ENCODE measurements at places on chromosomes 12 and 14.

- DNase-seq = no peak
Observed at GRCh38 chr12:51793201-51793600, 55.3 kb downstream of the FIGNL2 start.

DNA sequence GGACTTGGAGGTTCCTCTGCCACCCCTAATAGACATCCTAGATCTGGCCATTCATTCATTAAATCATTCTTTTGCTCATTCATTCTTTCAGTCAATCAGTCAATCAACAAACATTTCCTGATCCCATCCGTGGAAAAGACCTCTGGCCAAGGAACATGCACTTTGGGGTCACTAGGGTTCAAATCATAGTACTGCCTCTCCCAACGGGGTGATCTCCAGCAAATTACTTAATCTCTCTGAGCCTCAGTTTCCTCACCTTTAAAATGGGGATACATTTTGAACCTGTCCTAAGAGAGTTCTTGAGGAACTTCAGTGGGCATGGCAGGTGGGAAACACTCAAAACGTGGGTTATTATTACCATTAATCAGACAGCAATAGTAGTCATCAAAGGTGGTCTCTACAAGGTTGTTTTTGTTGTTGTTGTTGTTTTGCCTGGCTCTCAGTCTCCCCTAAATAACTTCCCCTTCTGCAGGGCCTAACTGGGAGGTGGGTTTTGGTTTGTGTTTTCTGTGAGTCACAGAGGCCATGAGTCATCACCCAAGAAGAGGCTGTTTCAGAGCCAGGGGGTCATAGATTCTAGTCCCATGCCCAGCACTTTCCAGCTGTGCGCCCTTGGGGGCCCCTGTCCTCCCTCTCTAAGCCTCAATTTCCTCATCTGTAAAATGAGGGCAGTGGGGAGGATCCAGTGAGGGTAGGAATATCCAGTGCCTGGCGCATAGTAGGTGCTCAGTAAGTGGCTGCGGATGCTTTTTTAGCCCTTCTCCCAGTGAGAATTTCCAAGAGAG lies 16.9 kb upstream of the FAM222A start:
- DNase-seq = no peak

GRCh38 chr14:100892496-100893227 lies 10.9 kb downstream of the RTL1 start:
- DNase-seq = no peak

DNA sequence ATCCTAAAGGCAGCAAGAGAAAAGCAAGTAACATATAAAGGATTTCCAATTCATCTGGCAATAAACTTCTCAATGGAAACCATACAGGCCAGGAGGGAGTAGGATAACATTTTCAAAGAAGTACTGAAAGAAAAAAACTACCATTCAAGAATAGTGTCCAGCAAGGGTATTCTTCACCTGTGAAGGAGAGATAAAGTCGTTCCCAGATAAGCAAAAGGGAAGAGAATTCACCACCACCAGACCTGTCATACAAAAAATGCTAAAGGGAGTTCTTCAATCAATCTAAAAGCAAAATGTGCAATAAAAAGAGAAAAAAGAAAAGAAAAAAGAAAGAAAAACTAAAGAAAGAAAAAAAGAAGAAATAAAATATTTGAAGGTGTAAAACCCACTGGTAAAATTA lies 228.9 kb upstream of the AMIGO2 start:
- no peak for DNase-seq

GRCh38 chr12:95898081-95898480 lies 39.3 kb downstream of the SNRPF start:
- DNase-seq = no peak

- DNase-seq = peak; percentile 90
Observed at GRCh38 chr12:12803186-12803585, 10.0 kb upstream of the DDX47 start.

DNA sequence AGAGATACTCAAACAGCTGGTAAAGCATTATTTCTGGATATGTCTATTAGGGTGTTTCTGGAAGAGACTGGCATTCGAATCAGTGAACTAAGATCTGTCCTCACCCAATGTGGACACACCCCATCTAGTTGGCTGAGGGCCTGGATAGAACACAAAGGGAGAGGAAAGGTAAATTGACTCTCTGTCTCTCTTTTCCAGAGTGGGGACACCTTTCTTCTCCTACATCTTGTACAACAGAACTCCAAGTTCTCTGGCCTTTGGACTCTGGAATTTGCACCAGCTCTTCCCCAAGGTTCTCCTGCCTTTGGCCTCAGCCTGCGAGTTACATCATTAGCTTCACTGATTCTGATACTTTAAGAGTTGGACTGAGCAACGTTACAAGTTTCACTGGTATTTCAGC lies 1253.9 kb downstream of the SLC16A7 start:
- no peak for DNase-seq

GRCh38 chr14:79732911-79733655 lies 478.2 kb downstream of the DIO2 start:
- no peak for DNase-seq

DNA sequence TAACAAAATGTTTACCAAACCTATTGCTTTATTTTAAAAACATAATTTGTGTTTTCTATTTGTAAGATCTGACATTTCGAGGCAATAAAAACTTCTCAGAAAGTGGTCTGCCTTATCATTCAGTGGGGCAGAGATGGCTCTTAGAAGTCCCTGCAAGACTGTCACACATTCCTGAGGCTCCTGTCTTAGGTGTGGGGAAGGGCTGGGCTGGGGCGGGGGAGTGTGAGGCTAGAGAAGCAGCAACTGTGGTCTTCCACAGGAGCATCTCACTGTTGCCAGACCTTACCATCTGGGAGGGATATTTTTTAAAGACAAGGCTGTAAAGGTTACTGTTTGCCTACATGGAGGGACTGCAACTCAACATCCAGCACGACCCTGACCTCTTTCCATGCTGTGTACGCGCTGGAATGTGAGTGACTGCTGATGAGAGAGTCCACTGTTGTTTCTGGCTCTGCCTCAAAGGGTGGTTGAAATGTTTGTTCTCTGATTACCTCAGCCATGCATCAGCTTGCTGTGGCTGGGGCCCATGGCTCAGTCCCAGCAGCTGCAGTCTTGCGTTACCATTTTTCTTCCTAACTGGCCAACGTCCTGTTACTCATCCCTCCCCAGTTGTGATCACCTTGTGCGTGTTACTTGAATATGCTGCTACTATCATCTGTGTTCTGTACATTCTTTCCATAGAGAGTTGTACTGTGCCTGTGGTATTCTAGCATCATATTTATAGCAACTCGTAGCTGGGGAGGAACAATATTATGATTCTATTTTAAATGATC lies 12.4 kb downstream of the ERG28 start:
- DNase-seq = no peak

GRCh38 chr12:103501447-103501846 lies 5.7 kb upstream of the C12orf42 start:
- DNase-seq = no peak

GRCh38 chr12:126627596-126627995 lies 1562.4 kb downstream of the AACS start:
- no peak for DNase-seq

- no peak for DNase-seq
Observed at GRCh38 chr12:108295641-108296040, 43.5 kb downstream of the CMKLR1 start.

- DNase-seq = no peak
Observed at GRCh38 chr14:59133709-59134108, 54.8 kb upstream of the DAAM1 start.

DNA sequence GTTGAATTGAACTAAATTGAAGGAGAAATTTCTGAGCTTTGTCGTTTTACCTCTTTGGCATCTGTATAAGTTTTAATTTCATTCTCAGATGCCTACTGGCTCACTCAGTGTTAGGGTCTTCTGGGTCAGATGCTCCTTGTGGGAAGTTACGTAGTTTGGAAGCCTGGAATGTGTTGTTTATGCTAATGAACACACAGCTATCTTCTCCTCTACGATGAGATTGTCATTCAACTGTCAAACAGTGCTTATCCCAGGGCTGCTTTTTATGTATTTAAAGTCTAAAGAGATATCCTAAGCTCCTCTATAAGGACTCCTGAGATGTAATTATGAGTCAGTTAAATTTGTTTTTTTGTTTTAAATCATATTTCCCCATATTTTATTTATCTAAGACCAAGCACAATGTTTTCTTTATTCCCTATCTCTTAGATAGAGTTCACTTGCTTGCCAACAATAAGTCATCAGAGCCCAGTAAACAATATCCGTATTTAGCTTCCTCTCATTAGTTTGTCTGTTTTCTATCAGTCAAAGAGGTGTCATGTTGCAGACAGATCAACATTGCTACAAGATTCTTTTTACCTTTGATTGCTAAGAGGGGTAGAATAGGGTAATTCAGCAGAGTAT lies 368.0 kb upstream of the PDE3A start:
- no peak for DNase-seq

DNA sequence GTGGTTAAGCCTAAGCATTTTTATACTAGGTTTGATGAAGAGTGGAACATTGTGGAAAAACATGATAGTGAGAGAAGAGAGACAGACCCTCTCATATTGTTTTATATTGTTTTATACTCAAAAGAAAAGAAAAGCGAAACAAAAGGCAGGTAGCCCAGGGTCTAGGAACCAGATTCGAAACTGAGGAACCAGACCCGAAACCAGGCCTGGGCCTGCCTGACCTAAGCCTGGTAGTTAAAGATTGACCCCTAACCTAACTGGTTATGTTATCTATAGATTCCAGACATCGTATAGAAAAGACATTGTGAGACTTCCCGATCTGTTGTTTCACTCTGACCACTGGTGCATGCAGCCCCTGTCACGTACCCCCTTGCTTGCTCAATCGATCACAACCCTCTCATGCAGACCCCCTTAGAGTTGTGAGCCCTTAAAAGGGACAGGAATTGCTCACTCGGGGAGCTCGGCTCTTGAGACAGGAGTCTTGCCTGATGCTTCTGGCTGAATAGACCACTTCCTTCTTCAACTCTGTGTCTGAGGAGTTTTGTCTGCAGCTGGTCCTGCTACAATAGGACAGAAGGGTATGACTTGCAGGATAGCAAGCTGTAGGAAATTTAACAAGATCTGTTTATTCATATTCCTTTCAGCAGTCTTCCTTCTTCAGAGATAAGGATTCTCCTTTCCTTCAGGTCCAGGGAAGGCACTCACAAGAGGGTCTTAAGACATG lies 147.1 kb upstream of the PLEKHA5 start:
- peak; percentile 79 for DNase-seq

DNA sequence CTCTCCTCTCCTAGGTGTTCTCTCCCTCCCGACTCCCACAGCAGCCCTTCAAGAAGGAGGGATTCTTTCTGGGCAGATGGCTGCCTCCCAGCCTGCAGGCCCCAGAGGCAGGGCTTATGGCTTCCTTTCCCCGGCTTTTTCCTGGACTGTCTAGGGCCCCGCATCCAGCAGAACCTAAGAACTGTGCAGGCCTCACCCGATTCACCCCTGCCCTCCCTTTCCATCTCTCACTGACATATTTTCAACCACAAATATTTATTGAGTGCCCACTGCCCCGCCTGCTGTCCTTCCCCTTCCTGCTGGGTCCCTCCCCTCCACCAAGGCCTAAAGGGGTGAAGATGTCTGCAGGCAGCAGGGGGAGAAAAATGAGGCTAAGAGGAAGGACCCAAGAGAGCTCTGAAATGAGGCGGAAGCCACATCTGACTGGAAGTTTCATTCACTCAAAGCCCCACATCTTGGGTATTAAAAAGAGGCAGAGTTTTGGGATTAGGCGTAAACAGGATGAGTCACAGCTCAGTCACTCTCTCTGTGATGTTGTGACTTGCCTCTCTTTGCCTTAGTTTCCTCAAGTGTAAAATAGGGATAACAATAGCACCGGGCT lies 2.9 kb downstream of the SCNN1A start:
- peak; percentile 45 for DNase-seq

DNA sequence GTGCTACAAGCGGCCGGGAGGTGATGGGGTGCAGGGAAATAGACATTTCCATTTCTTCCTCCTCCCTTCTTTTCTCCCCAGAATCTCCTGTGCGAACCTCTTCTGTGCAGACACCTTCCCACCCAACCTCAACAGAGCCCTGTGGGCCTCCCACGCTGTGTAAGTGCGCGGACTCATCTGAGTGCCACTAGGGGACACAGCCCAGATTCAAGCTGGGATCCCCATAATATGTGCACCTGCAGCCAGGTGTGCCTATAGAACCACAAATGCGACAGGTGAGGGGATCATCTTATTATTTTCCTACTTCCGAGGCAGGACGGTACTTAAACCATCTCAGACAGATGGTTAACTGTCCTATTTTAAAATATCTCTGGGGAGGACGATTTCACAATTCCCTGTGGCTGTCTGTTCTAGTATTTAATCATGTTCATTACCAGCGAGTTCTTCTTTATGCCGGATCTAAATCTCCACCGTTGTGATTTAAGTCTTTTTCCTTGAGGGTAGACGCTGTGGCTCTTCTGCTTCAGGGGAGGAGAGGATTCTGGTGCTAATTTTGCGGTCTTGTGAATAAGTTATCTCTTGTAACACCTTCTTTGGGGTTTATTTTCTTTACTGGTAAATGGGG lies 17.2 kb upstream of the CACNA1C start:
- DNase-seq = no peak

DNA sequence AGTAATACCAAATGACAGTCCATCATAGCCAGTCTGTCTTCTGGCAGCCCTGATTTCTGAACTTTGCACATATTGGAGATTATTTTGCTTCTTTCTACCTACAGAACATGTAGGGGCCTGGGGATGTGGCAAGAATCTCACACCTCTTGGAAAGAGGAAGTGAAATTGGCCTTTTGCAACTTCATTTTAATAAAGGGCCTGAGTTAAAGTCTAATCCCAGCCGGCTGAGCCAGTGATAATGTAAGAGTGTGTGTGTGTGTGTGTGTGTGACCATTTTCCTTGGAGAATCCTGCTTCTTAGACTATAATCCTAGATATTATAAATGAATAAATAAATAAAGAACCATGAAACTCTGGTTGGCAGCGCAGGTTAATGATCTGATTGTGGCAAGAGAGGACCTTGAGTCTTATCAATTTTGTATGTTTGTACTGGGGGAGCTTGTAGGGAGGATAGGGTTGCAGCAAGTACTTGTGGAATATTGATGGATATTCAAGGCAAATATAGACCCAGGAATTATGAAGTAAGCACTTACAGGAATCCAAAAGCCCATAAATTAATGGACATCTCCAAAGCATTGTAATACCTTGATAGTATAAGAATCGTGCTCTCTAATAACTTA lies 233.2 kb upstream of the AMIGO2 start:
- DNase-seq = peak; percentile 60

- peak; percentile 6 for DNase-seq
Observed at GRCh38 chr14:31419179-31419966, 977 bp downstream of the HEATR5A start.

DNA sequence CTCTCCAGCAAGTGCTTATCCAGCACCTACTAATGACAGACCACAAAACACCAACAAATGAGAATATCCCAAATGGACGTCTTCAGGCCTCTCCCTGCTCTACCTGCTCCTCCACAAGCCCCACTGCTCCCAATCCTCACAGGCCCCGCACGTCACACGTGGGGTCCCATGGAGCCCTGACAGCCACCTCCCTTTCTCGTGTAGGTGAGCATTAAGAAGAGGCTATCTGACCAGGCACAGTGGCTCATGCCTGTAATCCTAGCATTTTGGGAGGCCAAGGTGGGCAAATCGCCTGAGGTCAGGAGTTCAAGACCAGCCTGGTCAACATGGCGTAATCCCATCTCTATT lies 5.4 kb downstream of the RIMBP2 start:
- DNase-seq = no peak

GRCh38 chr12:90473831-90474230 lies 481.1 kb downstream of the CCER1 start:
- DNase-seq = no peak

All from MM.1S (cell line).